AG10803 (cell line): ENCODE measurements at places on chromosomes 4 and X.

- no peak for DNase-seq
Observed at GRCh38 chr4:6643141-6643847, 2.8 kb downstream of the MRFAP1 start.

DNA sequence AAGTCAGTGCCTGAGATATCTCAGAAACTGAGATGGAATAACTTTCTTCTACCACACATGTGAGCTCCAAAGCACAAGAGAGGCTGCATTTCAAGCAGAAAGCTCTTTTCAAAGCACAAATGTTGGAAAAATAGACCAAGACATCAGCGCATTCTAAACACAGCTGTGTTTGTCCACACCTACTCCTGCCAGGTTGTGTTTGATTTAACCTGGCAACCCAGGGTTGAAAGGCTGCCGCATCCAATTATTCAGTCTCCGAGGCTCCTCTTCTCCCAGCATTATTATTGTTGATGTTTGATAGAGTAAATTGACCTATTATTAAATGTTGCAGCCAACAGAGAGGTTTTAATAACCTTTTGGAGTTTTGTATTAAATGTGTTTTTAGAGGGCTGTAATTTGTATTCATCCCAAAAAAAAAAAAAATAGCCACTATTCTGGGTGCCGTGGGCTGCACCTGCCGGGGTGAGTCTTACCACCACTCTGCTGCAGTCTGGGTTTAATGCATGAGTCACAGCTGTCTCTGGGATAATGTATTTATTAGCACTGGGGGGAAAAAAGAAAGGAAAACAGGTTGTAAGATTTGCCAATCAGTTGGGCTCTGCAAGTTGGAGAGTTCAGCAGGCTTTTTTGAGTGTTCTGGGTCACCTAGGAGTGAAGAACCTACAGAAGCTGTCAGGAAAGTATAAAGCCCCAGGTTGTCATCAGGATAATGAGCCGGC, 105.2 kb upstream of the NOCT start:
- DNase-seq, result no peak

DNA sequence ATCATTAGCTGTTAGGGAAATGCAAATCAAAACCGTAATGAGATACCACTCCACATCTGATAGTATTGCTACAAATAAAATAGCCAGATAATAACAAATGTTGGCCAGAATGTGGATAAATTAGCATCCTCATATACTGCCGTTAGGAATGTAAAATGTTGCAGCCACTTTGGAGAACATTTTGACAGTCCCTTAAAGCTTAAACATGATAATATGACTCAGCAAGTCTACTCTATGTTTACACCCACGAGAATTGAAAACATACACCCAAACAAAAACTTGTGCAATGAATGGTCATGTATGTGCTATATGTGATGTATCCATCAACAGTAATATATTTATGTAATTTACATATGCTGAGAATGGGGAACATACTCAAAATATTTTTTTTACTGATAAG, 78.2 kb downstream of the GSTCD start:
- no peak for DNase-seq

DNA sequence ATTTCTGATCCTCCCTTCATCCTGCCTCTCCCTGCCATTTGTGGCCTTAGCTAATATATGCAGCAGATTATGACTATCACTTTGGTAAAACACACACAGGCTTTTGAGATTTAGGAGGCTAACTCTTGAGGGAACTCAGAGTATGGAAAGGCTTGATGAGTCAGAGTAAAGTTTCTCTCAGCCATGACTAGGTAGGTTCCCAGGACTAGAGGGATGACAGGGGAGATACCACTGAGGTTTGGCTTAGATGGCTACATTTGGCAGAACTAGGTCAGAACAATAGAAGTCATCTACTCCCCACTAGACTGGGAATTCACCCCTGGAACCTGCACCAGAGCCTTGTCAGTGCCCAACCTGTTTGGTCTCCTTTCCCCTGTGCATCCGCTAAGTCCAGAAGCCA, 585.7 kb downstream of the TLL1 start:
- DNase-seq, result no peak
